Hematopoietic multipotent progenitor cell (in vitro differentiated cells): ENCODE measurements at places on chromosomes 4 and X. TPM values are rescaled to one million over a fixed set of nuclear protein-coding genes. Genes with fewer than 3 reads are reported as not detected.
A peak's percentile ranks its signal among the peaks of the same experiment; 100 is the strongest.

DNA sequence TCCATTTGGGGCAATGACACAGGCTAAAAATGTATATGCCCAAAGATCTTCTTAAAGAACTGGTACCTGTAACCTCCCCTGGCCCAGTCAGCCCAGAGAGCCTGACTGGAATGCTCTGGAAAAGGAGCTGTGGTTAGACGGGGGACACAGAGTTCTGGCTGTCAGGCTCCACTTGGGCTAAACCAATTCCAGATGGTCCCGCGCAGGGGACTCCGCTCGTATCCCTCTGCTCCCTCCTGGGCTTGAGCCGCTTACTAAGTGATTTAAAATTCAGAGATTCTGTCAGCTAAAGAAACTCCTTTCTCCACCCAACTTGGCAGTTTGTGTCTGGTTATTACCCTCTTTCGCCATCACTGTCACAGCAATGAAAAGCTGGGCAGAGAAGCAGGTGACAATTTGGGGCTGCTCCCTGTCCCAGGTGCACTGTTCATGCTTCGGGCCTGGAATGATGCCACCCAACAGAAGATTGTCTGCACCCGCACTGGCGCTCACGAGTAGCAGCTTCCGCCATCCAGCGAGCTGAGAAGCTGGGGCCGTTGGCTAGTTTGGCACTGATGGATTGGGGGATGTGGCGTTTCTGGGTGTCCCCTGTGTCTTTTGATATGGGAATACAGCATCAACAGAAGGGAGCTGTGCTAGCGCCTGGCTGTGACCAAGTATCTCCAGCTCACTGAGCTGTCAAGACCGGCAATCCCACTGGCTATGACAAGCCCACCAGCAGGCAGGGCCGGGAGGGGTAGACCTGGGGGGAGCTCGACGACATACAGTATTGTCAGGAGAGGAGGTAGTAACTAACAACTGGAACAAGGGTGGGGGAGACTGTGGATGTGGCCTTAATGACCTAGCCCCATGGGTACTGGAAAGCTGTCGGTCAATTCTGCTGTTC is 6.7 kb upstream of the IRAK1 start:
- no peak for DNase-seq

GRCh38 chrX:153861733-153862310 is 24.2 kb downstream of the L1CAM start:
- DNase-seq, result no peak

DNA sequence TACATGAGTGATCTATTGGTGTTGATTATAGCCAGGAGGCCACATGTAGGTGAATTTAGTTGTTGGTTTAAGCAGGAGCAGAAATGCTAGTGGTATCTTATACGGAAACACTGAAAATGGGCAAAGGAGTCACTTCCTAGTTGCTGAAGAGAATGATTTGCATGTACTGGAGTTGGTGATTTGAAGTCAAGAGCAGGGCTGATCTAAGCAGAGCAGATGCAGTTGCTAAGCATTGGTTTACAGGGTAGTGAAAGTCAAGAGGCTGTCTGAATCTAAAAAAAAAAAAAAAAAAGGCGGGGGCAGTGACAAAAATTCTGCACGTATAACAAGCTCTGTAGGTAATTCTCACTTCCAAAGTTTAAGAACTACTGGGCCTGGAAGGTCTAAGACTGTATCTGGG is 90.4 kb upstream of the HPRT1 start:
- DNase-seq, result no peak

- DNase-seq, result no peak
Measured at GRCh38 chr4:171794528-171794927, 18.7 kb upstream of the GALNTL6 start.

DNA sequence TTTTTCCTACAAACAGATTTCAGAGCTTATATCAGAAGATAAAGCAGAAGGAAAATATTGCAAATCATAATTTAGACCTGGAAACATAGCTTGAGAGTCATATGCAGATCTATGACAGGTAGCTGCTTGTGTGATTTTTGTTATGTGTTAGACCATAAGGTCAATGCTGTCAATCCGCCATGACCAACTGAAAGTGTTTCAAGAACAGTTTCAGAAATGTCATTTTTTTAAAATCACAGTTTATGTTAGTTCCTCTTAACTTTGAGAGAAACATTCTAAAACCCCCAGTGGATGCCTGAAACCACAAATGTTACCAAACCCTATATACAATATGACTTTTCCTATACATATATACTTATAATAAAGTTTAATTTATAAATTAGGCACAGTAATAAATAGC is 391.3 kb upstream of the FAM241A start:
- DNase-seq, result no peak

DNA sequence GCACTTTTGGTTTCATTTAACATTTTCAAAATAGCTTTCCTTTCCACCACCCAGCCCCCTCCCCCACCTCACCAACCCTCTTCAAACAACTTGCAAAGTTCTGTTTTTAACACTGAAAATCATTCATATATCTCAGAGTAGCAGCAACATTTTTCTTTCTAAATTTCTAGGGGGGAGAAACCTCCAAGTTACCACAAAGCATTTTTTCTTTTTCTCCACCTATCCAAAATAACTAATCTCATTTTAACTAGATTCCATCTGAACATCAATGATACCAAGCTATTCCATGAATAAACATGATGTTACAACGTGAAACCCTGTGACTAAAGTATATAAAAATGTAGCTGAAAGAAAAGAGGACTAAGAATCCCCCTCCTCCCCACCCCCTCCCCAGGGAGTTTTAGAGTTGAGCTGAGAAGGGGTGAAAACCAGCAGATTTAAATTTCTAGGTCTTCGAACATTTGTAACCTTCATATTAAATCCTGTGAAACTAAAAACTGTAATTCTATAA is 5.2 kb downstream of the LDB2 start:
- no peak for DNase-seq

DNA sequence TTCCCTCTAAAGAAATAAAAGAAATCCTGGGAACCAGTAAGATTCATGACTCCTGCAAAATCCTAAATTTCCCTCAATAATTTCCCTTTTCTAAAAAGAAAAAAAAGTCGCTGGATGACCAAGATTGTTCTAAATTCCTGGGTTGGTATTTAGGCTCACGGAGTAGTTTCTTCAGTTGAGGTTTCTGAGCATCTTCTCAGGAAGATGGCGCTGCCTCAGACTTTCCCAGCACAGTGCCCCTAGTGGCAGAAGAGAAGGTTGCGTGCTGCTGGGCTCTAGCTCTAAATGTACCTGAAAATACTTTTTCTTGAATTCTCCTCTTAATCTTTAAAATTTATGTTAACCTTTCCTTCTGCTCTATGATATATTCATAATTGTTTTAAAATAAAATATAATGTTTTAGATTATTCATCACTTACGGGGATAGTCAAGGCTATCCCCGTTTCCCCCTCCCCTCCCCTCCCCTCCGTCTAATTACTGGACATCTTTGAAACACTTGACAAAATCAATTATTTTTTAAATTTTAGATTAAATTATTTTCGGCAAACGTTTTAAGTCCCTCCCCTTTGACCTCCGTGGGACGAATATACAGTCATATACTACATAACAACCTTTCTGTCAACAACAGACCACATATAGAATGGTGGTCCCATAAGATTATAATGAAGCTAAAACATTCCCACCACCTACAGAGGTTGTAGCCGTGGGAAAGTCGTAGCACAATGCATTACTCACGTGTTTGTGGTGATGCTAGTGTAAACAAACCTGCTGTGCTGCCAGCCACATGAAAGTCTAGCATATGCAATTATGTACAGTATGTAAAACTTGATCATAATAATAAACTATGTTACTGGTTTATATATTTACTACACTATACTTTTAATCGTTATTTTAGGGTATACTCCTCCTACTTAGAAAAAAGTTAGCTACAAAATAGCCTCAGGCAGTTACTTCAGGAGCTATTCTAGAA is 41.0 kb upstream of the GATB start:
- DNase-seq, result peak; percentile 14

DNA sequence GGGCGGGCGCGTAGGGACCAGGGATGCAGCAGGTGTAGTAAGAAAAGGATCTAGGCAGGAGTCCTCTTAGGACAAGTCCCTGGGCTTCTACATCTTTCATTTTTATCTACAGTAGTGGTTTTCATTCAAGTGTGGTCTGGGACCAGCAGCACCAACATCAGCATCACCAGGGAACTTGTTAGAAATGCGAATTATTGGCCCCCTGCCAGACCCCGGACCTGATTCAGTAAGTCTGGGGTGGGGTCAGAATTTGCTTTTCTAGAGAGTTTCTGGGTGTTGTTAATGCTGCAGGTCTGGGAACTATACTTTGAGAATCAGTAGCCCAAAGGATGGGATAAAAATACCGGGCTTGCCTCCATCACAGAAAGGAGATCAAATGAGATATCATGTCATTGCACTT is 1.3 kb upstream of the PCYT1B start:
- DNase-seq, result no peak

DNA sequence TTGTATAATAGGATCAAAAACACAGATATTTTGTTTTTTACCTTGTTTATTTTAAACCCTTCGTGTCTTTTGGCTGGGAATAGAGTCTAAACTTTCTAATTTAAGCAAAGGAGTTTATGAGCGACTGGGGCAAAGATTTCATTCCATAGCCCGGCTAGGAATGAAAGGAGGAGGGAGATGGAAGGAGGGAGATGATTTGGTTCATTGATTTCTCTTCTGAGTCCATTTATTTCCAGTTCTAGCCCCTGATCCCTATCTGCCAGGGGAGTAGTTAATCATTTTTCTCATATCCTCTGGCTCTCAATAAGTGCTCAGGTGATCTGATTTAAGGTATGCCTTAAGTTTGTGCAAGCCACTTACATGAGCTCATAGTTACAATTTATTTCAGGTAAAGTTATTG is 120.0 kb downstream of the SPRY1 start:
- no peak for DNase-seq

DNA sequence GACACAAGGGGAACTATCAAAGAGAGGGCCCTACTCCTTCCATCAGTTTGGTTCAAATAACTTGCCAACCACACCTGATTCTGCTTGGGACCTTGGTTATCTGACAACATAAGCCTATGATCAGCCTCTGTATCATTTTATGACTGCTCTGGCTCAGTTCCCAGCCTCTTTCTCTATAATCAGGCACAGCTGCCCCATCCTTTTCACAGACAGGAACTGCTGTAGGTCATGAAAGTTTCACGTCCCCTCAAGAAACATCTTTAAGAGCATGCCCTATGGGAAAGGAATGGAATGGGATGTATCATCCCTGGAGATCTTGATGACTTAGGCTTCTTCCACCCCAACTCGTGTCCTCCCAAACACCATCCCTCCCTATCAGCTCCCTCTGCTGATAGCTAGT is 243.4 kb downstream of the AR start:
- no peak for DNase-seq

- no peak for DNase-seq
Measured at GRCh38 chrX:12309040-12309743, 170.9 kb downstream of the FRMPD4 start.

DNA sequence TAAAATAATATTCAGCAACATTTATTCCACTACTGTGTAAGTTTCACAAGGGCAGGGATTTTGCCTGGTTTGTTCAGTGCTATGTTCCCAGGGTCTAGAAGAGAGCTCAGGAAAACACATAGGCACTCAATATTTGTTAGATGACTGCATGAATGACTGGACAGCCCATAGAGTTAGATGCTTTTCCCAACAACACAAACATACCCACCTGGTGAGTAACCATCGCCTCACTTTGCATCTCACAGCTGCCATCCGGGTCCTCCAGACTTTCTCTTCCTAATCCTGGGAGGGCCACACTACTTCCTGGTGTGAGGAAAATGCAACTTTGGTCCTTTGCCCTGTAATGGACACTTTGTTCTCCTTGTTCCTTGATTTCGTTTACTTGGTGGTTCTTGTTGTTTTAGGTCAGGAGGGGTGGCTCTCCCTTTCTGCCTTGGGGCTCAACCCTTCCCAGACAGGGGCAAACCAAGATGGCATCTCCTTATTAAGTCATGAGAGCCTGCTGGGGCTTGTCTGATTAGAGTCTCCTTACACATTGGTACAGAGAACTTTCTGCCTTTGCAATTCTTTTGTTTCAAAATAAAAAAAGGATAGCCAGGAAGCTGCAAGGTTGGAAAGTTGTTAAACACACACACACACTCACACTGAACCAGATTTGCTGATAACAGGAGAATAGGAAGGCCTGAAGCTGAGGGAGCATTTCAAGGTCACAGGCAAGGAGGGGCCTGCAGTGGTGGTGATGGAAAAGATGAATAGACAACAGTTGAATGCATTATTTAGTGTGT is 190.6 kb downstream of the MID1IP1 start:
- no peak for DNase-seq

DNA sequence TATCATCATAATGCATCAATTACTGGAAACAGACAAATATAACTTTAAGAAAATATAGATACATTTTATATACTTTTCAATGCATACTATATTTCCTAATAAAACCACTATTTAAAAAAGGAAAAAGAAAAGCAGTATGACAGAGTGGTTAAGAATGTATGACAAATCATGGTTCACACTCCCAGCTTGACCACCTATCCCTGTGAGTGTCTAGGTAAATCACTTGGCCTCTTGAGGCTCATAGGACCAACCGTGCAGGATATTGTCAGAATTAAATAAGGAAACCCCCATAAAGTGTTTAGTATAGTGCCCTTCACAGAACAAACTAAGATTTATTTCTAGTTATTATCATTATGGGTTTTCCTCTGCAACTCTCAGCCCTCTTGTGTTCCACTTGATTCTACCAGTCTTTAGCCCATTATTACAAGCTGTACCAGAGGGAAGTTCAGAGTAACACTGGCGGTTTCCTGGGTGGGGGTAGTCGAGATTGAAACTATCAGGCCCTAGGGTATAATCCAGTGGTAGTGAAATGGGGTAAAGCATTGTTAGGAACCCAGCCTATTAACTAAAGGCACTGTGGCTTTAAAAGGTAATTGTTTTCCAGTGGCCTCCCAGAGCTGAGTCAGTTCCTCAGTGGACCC is 55.5 kb upstream of the PAK3 start:
- no peak for DNase-seq

DNA sequence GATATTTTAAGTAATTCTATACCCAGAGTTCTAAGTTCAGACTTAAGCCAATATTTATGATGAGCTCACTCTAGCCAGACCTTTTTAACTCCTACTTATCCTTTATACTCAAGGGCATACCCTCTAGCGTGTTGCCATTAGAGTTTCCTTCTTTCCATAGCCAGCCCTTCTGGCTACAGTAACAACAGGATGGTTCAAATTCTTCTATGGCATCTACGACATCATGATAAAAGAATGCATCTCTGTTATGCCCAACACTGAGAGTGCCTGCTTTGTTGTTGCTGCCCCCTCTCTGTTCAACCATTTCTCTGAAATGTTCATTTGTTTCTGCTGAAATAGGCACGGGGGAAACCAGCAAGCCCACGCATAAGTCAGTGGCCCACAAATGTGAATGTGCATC is 104.5 kb downstream of the UBE2NL start:
- DNase-seq, result no peak

EPGN gene
- total RNA-seq, result under 0.01 TPM

MAGED4B gene
- total RNA-seq, result 13.2 TPM

LRRC66 gene
- not detected for total RNA-seq

DCAF8L2 gene
- total RNA-seq, result not detected

PPEF1 gene
- total RNA-seq, result not detected
